ENCODE measurements at places on chromosomes 5 and 9. TPM values are rescaled to one million over a fixed set of nuclear protein-coding genes. Genes with fewer than 3 reads are reported as not detected.
A peak's percentile ranks its signal among the peaks of the same experiment; 100 is the strongest.

Gene PRUNE2
- 2.2 TPM for total RNA-seq

Gene CTXN3
- not detected for total RNA-seq

Gene SLC6A7
- not detected for total RNA-seq

Gene PCDHGB1
- total RNA-seq = 0.79 TPM

Gene ADRA1B
- 2.8 TPM for total RNA-seq

Gene CACFD1
- 2.9 TPM for total RNA-seq

Gene PCDHA5
- not detected for total RNA-seq

Gene HRCT1
- total RNA-seq = 0.63 TPM

Gene SLC6A18
- total RNA-seq = not detected

Gene LRRC19
- not detected for total RNA-seq

- no peak for DNase-seq
Measured at GRCh38 chr5:97635553-97635952, 452.5 kb upstream of the RIOK2 start.

DNA sequence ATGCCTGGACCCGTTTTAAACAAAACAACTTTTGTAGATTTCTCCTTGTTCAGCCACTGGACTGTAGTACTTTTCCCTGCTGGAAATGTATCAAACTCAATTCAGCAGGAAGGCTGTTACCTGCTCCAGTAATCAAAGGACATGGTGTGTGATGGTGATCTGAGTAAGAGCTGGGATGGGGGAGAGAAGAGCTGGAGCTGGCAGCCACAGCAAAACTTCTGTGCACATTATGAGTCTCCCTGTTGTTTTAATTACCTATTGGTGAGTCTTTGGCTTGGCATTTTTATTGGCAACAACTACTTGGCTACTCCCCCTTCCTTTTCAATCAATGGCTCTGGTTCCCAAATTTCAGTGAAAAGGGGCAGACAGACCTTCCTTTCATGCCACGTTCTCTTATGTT is 9.7 kb downstream of the NREP start:
- DNase-seq = no peak

GRCh38 chr9:89635816-89636215 is 31.0 kb downstream of the GADD45G start:
- no peak for DNase-seq

- DNase-seq = no peak
Measured at GRCh38 chr5:140591747-140592372, 27.2 kb downstream of the SLC35A4 start.

DNA sequence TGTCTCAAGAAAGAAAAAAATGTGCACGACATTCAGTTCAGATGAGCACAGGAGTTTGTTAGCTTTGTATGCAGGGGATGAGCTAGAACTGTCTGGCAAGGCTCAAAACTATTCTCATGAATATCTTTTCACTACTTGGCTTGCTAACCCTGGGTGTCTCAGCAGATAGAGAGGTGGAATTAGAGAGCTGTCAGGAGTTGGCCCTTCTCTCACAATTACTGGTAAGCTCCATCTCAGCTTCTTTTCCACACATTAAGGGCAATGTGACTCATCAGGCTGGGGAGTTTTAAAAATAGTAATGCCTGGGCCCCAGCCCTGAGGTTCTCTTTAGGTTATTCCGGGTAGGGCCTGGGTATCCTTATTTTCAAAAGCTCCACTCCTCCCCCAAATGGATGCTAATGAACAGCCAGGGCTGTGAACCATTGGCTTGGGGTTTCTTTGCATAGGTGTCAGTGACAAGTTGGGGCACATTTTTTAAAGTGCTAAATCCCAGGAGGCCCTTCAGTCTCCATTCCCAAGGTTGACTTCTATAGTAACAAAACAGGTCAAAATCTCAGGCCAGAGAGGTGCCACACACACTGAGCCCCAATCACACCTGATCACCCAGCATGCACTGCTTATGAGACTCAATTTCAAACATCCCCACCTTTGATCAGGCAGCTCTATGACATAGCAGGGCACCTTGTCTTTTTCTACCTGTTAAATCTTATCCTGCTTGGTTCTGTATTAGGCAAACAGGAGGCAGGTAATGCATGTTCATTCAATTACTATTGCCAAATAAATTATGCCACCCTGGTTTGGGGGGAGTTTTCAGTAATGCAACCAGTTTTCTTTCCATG is 239.7 kb upstream of the DAP start:
- DNase-seq = no peak

DNA sequence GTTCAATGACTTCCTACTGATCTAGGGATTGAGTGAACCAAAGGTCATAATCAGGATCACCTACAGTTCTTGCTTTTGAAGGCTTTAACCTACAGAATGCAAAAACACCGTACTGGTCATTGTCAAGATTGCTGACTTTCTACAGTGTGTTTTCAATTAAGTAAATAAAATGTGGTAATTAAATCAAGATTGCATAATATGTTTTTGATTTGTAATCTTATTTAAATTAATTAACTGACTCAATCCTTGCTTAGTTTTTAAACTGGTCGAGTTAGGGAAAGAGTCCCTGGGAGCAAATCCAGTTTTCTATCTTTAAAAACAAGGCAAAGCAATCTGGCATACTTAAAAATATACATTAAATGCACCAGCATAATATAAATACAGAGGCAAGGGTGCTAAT is 125.9 kb downstream of the NFIB start:
- DNase-seq = no peak

DNA sequence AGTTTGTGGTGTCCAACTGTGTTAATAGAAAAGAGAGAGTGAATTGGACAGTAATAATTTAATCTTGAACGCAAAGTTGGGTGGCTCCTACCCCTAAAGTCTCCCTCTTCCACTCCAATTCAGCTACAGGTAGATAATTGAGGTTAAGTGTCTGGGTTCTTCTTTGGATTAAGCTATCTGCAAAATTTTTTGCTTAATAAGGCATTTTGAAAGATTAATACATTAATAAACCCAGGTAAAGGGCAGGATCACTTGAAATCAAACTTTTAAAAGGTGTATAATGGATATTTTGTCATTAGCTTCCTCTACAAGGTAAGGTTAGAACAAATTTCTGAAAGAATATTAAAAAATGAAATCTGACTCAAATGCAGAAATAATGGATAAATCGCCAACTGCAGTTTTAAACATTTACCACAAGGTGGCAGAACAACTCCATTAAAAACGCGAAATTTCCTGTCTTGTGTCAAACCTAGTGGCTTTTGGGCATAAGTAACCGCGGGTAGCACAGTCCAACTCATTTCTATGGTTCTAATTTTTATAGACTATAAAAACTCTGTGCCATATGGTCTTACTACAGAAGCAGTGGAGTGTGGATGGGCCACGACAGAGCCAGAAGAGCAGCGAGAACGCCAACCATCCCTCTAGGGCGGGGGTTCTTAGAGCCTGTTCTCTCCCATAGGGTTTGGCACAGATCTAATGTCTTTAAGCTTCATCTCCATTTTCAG is 276.5 kb downstream of the ARHGEF28 start:
- DNase-seq = no peak

DNA sequence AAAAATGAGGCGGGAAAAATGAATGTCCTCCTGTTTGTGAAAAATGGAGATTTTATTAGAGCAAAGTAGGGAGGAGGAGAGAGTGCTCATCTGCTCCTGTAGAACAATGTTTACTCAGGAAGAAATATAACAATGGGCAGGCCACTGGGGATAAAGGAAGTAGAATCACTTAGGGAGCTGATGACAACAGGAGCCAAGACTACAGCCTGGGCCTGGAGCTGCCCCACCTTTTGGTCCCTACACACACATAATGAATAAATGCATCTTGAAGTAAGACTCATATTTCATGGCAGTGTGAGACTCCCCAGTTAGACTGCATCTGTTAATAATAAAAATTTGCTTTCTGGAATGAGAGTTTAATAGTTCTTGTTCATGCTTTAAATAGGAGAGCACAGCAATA is 1939.8 kb downstream of the EFNA5 start:
- no peak for DNase-seq

- DNase-seq = no peak
Measured at GRCh38 chr5:168781941-168782571, 202.9 kb upstream of the PANK3 start.

GRCh38 chr5:128252756-128253155 is 169.2 kb downstream of the SLC12A2 start:
- no peak for DNase-seq

DNA sequence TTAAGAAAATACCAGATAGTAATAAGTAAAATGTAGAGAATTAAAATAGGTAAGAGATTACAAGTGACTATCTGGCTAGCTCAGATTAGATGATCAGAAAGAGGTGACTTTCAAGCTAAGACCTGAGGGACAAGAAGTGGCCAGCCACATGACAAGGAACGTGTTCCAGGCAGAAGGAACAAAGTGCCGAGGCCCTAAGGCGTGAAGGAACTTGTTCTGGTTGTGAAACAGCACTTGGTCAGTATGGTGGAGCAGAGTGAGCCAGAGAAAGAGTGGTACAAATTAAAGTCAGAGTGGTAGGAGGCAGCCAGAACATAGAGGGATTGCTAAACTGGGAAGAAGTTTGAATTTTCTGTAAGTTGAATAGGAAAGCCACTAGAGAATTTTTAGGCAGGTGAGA is 73.6 kb downstream of the ADRB2 start:
- DNase-seq = no peak

GRCh38 chr5:114305402-114306207 is 56.3 kb upstream of the KCNN2 start:
- DNase-seq = no peak

GRCh38 chr5:51060953-51061352 is 322.3 kb upstream of the ISL1 start:
- DNase-seq = no peak

- DNase-seq = no peak
Measured at GRCh38 chr5:172633403-172633970, 7.6 kb upstream of the NEURL1B start.

GRCh38 chr9:108939975-108940374 is 5.8 kb downstream of the ABITRAM start:
- no peak for DNase-seq

DNA sequence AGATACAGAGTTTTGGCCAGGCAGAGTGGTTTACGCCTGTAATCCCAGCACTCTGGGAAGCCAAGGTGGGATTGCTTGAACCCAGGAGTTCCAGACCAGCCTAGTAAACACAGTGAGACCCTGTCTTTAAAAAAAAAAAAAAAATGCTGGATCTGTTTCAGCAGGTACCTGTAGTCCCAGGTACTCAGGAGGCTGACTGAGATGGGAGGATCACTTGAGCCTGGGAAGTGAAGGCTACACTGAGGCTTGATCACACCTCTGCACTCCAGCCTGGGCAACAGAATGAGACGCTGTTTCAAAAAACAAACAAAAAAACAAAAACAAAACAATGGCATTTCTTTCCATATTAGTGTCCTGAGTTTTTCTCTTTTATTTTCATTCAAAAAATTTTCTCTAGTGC is 19.0 kb downstream of the UNC13B start:
- no peak for DNase-seq

DNA sequence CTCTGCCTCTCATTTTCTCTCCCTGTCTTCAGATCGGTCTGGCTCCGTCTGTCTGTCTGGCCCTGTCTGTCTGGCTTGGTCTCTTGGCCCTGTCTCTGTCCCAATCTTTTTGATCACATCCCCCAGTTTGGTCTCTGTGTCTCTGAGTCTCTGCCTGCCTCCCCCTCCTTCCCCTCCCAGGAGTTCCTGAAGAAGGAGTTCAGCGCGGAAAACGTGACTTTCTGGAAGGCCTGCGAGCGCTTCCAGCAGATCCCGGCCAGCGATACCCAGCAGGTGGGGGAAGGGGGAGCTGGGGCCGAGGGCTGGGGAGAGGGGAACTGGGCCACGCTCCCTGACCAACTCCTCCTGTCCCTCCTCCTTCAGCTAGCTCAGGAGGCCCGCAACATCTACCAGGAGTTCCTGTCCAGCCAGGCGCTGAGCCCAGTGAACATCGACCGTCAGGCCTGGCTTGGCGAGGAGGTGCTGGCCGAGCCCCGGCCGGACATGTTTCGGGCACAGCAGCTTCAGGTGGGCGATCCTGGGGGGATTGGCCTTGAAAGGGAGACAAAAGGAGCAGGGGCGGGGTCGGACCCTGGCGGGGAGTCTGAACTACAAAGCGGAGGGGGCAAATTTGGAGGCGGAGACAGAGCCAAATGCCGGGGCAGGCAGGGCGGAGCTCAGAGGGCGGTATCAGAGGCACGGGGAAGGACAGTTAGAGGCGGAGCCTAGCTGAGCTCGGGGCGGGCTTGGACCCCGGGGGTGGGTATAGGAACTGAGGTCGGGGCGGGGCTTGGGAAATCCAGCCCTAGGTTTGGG is 9.0 kb downstream of the RGS14 start:
- DNase-seq = peak; percentile 63

GRCh38 chr5:149133795-149134777 is 7.2 kb upstream of the ABLIM3 start:
- DNase-seq = peak; percentile 93

DNA sequence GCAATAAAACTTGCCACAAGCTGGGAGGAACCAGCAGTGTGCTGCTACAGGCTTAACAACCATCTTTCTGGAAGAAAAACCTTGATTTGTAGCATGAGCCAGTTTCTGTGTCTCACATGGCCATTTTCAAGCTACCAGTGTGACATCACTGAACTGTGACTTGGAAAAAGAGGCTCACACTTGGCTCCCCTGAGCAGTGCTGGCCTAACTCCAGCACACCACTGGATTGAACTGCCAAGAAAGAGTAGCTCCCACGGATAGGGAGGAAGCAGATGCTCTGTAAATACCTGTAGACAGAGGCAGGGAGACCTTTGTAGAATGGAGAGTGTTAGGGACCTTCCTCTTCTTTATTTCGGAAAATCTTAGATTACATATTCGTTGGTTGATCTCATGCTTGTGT is 197.9 kb downstream of the SH3GL2 start:
- no peak for DNase-seq

DNA sequence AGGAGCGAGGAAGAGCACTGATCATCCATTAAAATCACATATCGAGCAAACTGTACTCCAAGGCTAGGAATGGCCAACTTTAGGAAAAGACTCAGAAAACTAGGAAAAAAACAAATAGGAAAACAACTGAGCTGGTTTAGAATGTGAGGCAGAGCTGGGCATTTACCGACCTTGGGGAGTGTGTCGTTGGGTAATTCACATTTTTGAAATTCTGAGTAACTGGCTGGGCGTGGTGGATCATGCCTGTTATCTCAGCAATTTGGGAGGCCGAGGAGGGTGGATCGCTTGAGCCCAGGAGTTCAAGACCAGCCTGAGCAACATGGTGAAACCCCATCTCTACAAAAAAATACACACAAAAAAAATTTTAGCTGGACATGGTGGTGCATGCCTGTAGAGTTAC is 70.1 kb downstream of the ZFAND5 start:
- no peak for DNase-seq

GRCh38 chr5:7473668-7474215 is 77.8 kb downstream of the ADCY2 start:
- DNase-seq = no peak
